ENCODE measurements at places on chromosomes 1 and 21.

- no peak for DNase-seq
These were observed 28.2 kb downstream of the SLC30A10 start for GRCh38 chr1:219900201-219900600.

GRCh38 chr1:36881541-36881940, 152.8 kb downstream of the GRIK3 start:
- DNase-seq, result no peak

DNA sequence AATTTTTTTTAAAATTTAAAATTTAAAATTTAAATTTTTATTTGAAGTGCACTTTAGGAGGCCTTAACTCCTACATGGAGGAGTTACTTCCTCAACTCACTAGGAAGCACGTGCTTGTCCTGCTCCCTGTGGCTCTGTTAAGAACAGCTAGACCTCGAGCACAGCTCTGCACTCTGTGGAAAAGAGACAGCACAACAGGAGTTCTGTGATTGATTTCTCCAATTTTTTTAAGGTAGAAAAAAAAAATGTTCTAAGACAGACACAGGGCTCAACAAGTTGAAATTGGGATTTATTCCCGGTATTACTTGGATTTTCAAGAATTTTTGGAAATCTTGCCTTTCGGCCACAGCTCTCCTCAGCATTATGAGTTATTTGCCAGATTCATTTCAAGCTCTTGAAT, 356.6 kb upstream of the LYPLAL1 start:
- no peak for DNase-seq

DNA sequence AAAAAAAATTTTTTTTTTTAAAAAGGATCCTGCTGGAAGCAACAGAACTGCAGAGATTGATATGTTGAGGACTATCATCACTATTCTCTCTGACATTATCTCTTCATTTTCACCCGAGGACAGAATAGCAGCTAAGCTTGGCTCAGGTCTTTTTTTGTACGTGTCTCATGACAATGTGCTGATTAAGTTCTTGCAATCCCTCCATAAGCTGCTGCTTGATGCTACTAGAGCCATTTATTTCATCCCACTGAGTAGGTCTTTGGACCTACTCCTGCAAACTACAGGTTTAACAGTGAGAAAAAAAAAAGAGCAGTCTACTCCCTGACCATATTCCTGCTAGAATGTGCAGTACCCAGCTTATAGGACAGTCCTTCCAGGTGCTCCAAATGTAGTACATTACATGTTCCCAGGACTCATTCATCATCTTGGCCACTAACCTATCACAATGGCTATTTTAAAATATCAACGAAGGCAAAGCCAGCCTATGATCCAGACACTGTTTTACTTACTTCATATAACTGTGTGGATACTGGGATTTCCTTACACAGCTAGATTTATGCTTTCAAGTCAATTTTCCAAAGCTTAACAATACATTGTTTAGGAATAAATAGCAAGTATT, 54.1 kb downstream of the ARHGAP29 start:
- no peak for DNase-seq

GRCh38 chr1:177439301-177439700, 268.5 kb downstream of the BRINP2 start:
- no peak for DNase-seq

DNA sequence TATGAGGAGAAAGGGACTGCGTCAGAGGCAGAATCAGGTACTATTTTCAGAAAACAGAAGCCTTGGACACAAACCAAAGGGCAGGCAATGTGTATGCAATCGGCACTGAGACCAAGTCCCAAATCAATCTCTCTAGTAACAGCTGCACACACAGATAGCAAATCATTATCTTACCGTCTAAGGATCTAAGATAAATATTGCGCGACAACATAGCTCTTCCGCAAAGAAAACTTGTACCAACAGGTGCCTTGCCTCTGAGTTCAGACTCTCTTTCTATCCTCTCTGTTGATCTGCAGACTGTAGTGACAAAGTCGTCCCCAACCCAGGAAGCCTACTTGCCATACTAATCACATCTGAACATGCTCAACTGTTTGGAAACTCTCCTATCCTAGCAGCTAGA, 22.6 kb upstream of the SAMD13 start:
- DNase-seq, result no peak

GRCh38 chr21:41337515-41337914, 20.9 kb downstream of the FAM3B start:
- no peak for DNase-seq

GRCh38 chr1:54012008-54012325, 6.0 kb downstream of the LDLRAD1 start:
- no peak for DNase-seq

- DNase-seq, result no peak
These were observed 125.1 kb downstream of the MRPS6 start for GRCh38 chr21:34198231-34199120.

- DNase-seq, result no peak
These were observed 9.0 kb downstream of the TBX15 start for GRCh38 chr1:118978914-118979701.

- DNase-seq, result peak; percentile 31
These were observed 65.8 kb upstream of the PRKACB start for GRCh38 chr1:84078108-84078841.

GRCh38 chr1:12472798-12473551, 145.0 kb downstream of the DHRS3 start:
- DNase-seq, result no peak

GRCh38 chr21:43912500-43912899, 47.5 kb downstream of the AGPAT3 start:
- no peak for DNase-seq

DNA sequence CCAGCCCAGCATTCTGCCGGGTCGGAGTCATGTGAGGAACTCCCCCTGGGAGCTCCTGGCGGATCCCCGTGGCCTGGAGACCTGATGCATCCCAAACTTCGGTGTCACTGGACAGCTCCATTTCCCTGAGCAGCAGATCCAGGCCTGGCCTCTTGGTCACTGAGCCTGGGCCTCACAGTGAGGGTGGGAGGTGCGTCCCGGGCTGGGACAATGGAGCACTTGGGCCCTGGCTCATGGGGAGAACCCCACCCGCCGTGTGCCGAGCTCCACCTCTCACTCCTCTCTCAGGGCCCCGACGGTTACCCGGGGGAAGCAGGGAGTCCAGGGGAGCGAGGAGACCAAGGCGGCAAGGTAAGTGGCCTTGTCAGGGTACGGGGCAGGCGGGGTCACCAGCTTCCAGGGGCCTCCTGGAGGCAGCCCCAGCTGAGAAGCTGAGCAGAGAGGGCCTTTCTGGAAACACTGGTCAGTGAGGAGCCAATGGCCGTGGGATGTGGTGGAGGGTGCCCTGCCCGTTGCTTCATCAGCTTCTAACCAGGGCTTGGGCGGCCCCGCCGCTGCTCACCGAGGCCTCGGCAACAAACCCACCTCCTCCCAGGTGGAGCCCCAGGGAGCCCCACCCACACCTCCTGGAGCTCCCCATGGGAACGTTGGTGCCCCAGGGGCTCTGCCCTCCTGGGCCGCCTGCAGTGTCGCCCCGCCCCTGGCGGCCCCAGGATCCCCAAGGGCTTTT, 19.8 kb downstream of the COL6A2 start:
- DNase-seq, result no peak

DNA sequence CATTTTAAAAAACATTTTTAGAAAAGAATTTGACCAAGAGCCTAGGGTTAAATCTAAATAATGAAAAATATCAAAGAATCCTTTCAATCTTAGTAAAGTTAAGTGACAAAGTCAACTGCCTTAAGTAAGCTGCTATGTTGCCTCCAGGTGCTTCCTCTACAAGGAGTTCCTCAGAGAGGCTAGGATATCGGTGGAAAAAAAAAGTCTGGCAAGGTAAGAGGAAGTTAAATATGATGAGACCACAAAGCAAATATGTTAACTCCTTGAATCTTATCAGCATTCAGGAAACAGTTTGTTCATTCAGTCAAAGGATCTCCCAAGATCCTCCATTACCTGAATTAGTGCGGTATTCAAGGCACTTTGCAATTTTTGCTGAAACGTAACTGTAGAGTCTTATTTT, 563.5 kb downstream of the PTPRC start:
- DNase-seq, result no peak

DNA sequence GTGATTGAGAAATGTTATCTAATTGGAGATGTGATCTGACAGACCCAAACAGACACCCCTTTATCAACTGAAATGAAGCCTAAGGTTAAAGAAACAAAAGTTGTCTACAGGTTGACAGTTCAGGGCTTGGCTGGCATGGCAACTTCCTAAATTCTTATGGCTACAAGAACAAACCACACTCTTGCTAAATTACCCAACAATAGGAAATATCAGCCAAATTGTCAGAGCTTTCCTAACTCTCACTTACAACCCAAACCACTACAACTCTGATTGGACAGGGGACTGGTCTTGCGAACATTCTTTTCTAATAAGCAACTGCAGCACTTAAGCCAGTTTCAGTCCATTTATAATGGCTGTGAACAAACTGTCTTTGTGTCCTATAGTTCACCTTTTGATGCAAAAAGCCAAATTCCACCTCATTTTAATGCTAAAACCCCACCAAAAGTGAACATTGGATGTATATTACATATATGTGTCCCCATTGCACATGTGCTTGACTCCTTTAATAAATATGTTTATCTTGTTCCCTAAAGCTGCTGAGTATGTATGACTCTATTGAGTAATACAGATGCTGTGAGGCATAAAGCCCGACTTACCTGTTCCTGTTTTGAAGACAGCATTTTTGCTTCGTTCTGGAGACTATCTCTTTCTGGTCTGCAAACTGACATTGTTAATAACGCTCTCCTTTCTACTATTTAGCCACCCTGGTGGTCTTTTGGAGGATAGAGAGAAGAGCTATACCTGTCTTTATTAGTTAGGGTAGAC, 101.3 kb upstream of the HMCN1 start:
- DNase-seq, result no peak

GRCh38 chr1:74818661-74819456, 85.9 kb downstream of the TYW3 start:
- no peak for DNase-seq

- no peak for DNase-seq
These were observed 123.0 kb upstream of the TMPRSS2 start for GRCh38 chr21:41630917-41631316.
